ENCODE measurements at places on chromosomes 4 and X. TPM values are rescaled to one million over a fixed set of nuclear protein-coding genes. Genes with fewer than 3 reads are reported as not detected.

DNA sequence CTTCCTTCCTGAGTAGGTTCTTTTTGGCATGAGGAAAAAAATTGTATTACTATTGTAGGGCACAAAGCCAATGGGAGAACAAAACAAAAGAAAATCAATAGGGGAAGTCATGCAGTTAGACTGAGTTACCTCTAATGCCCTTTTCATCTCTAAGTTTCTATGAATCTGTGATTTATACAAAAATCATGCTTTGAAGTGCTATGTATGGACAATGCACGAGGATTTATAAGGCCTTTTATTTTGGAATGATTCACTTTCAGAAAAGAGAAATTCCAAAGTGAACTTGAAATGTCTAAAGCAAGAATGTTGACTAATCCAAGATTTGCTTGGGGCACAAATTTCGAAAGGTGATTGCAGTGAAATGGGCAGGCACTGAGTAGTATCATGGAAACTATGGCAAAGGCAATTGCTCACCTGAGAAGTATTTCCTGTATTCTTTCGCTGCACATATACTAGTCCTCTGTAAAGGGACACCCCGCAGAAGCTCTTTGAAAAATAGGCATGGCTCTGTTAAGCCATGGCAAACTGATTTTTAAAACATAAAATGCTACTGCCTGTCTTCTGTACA is 52.8 kb downstream of the ADGRG4 start:
- DNase-seq: no peak

DNA sequence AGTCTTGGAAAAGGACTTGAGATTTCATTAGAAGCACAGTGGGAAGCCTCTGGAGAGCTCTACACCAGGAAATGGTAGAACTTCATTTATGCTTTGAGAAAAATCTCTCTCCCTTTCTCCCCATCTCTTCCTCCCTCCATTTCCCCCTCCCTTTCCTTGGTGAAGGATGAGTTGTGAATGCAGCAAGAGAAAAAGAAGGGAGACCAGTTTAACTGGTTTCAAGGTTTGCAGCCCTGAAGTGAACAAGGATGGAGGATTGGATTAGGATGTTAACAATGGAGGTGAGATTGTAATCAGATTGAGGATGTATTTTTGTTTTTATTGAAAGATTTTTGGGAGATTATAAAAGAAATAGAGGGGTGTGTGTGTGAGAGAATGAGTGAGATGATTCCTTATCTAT is 99.5 kb downstream of the ANK2 start:
- no peak for DNase-seq

DNA sequence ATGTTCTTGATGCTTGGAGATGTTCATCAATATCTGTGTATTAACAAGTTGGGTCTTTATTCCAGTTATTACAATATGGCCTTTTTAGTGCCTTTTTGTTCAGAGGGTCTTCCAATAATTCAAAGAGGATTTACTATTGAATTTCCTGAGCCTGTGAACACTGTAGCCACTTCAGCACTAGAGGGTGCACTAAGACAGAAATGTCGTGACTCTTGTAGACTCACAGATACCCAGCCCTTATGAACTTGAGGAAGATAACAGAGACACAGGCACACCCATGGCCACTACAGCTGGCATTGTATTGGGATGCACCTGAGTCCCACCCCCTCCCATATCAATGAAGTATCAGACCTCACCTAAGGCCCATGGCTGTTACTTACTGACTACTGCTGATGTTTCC is 54.4 kb upstream of the ACTRT1 start:
- DNase-seq: no peak

DNA sequence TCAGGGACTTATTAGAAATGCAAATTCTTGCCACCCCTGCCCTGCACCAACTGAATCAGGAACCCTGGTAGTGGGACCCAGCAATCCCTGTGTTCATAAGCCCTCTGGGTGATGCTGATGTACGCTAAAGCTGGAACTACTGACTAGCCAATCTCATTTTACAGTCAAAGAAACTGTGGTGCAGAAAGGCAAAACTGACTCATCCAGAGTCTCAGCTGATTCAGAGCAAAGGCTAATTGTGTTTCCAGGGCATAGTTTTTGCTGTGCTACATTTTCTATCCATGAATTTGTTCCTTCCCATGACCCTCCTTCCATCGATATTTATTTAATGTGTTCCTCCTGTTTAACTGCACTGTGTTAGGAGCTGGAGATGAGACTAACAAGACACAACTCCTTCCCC is 207.5 kb downstream of the REPS2 start:
- no peak for DNase-seq

DNA sequence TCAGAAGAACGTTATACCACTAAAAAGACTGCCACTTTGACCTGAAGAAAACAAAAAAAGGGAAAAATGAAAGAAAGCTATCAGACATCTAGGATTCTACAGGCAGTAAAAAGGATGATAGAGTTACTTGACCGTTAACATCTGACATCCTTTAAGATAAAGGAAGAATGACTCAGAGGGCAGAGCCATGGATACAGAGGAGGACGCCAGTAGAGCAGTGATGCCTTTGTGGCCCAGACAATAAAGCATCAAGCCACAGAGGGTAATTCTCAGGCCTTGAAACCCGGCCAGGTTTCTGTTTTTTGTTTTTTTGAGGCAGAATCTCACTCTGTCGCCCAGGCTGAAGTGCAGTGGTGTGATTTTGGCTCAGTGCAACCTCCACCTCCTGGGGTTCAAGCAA is 9.5 kb upstream of the BEX1 start:
- no peak for DNase-seq

DNA sequence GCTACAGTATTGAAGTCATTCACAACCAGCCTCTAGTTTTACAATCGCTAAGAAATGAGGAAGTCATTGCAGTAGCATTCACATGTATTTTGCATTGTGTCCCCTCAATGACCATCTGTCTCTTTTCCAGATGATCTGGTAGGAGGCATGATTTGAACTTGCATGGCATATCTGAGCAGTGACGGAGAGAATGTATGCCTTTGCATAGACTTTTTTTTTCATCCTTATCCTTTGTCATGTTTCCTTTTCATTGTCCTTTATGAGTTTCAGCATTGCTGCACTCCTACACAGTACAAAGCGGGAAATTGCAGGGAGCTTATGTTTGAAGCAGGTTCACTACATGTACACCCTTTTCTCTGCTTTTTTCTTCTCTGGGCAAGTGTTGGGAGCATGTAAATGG is 516.4 kb upstream of the GRIA3 start:
- DNase-seq: no peak

DNA sequence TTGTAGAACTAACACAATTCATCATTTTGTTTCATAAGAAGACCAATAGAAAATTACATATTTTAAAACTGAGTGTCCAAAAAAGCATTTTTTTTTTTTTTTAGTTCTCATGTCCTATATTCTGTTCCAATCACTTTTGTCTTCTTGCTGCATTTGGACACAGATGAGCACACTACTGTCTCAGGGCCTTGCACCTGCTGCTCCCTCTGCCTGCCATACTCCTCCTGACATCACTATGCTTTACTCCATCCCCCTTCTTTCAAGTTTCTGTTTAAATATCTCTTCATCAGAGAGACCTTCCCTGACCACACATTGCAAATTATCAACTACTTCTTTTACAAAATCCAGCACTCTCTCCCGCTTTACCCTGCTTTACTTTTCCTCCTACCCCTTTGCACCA is 230.7 kb upstream of the GK2 start:
- DNase-seq: no peak

DNA sequence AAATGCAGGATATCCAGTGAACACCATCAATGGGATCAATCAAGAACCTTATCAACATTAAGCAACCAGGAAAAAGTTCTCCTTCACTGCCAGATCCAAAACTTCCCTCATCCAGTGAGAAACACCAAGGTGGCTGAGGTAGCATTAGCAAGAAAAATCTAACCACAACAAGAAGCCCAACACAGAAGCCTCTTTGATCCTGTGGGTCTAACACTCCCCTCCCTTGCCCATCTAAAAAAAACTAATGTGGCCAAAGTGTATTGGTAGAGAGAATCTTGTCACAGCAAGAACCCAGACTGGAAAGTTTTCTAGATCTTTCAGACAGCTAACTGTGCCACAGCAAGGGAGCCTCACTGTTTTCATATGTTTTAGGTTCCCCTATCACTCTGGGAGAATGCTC is 558.0 kb downstream of the STPG2 start:
- DNase-seq: no peak

- no peak for DNase-seq
Measured at GRCh38 chr4:147942729-147943128, 210.8 kb downstream of the ARHGAP10 start.

DNA sequence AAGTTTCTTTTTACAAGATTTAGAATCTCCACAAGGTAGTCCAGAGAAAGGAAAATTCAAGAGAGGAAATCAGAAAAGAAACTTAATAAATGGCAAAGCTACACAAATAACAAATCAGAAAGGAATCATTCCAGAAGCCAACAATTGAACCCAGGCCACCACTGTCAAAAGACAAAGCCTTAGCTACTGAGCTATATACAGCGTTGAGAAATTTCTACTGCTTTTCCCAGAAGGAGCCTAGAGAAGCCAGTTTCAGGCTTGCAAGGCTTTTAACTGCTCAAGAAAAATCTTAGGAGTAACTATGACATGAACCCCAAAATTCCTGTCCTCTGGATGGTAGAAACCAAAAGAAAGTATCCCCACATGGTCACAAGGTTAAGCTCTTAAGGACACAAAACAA is 129.0 kb downstream of the DMD start:
- DNase-seq: no peak

- DNase-seq: no peak
Measured at GRCh38 chr4:7189475-7190277, 2.7 kb upstream of the SORCS2 start.

DNA sequence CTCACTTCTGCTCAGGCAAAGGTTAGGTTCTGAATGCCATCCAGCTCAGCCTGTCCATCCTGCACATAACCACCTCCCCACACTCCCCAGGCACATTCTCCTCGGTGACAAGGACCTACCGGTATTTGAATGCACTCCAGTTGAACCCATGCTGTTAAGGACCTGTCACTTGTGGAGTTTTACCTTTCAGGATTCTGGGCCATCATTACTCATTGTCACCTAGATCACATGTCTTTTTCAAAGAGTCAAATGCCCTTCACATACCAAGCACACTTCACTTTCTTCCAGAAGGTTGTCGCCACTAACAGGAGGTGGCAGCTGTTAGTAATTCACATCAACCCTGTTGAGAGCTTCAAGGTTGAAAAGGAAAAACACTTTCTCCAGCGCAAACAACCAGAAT is 218.3 kb downstream of the SOWAHB start:
- no peak for DNase-seq

DNA sequence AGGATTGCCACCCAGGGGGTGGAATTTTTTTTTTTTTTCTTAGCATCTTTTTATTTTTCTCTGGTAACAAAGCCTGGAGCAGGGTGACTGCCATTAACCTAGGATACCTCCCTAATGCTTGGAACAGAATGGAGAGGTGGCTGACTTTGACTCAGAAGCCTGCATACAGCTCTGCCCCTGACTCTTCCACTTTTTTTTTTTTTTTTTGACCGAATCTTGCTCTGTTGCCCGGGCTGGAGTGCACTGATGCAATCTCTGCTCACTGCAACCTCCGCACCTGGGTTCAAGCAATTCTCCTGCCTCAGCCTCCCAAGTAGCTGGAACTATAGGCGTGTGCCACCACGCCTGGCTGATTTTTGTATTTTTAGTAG is 341 bp upstream of the SLC2A9 start:
- no peak for DNase-seq

DNA sequence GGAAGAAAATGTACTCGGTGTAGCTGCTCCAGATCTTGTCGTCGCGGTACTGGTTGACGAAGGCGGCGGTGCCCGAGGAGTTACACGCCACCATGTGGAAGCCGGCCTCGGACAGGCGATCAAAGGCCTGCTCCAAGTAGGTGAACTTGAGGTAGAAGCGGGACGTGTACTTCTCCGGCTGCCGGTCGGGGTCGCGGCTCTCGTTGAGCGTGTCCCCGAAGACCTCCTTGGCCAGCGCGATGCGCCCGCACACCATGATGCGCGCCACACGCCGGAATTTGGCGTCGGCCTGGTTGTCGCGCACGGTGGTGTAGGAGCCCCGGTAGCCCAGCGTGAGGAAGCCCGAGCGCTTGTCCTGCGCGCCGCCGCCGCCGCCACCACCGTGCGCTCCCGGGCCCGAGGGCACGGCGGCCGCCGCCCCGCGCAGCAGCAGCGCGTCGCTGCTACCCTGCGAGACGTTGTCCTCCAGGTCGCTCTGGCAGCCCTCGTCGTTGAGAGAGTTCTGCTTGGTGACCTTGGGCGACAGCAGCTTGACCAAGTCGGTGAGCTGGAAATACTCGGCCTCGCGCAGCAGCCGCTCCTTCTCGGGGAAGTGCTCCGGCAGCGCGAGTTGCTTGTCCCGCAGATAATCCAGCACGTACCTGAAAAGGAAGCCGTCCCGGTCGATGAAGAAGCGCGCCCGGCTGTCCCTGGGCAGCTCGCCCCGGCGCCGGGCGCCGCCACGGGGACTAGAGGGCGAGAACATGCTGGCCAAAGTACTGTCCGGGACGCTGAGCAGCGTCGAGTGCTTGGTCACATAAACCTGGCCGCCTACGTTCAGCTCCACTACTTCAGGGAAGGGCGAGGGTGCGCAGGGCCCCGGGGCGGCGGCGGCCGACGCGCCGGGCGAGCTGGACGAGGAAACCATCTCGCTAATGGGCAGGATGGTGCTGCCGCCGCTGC is 775 bp downstream of the KCTD8 start:
- DNase-seq: peak; percentile 67

DNA sequence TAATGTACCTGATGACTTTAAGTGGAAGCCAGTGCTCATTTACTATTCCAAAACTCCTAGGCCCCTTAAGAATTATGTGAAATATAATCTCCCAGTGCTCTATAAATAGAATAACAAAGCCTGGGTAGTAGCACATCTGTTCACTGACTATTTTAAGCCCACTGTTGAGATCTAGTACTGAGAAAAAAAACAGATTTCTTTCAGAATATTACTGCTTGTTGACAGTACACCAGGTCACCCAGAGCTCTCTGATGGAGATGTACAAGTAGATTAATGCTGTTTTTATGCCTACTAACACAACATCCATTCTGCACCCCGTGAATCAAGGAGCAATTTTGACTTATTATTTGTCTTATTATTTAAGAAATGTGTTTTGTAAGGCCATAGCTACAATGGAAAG is 75.7 kb downstream of the FAM47C start:
- no peak for DNase-seq

GRCh38 chr4:140705625-140706275 is 50.4 kb downstream of the TBC1D9 start:
- no peak for DNase-seq

PLK4 gene
- 28.3 TPM for total RNA-seq

NKRF gene
- 11.8 TPM for total RNA-seq

BEX1 gene
- total RNA-seq: 61.9 TPM

FAM47E gene
- total RNA-seq: 5.4 TPM

NDP gene
- total RNA-seq: 1.1 TPM

RASL11B gene
- 2.7 TPM for total RNA-seq

ARFIP1 gene
- total RNA-seq: 32.5 TPM

Measured in type B pancreatic cell (in vitro differentiated cells).